ENCODE measurements at places on chromosomes 2 and 18.

- no peak for DNase-seq
Measured at GRCh38 chr2:213149294-213149875, 2.0 kb downstream of the IKZF2 start.

DNA sequence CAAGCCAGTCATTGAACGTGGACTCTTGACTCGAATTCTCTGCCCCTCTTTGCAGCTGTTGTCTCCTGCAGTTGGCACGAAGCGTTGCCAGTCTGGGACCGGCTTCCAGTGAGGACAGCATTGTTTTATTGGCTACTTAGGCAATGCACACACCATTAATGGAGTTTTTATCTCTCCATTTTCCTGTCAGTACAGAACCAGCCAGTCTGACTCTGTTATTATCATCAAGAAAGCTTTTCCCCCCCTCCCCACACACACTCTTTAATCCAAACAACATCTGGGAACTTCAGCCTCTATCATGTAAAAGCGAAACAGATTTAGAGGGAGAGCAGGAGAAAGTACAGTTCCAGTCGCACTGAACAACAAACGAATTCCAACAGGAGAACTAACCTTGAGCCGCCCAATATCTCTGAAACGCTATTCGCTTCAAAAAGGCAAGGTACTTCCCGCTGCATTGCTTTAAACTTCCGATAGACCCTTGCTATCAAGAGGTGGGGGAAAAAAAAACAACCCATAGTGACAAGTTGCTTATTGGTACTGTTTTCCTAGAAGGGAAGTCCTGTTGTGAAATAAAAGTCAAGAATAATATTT lies 38.2 kb downstream of the ACVR1 start:
- DNase-seq = no peak

- DNase-seq = no peak
Measured at GRCh38 chr18:35610089-35610488, 28.5 kb downstream of the GALNT1 start.

GRCh38 chr2:88342749-88343148 lies 109.7 kb downstream of the FOXI3 start:
- no peak for DNase-seq

- no peak for DNase-seq
Measured at GRCh38 chr2:229519655-229520430, 194.5 kb downstream of the DNER start.

GRCh38 chr2:118857677-118858484 lies 10.4 kb upstream of the EN1 start:
- no peak for DNase-seq

DNA sequence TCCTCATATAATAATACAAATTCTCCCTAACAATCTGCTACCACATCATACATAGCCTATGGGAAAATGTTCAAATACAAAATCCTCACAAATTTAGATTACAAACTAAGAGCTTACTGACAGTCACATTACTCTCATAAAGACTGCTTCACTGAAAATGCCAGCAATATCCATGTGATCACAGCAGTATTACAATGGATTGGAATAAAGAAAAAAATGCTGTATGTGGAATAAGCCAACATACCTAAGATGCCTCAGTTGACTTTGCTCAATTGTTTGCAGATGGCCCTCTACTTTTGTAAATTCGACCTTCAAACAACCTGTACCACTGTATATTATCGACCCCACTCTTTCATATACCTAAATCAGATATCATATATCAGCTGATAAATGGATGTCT lies 88.7 kb downstream of the DYM start:
- no peak for DNase-seq

DNA sequence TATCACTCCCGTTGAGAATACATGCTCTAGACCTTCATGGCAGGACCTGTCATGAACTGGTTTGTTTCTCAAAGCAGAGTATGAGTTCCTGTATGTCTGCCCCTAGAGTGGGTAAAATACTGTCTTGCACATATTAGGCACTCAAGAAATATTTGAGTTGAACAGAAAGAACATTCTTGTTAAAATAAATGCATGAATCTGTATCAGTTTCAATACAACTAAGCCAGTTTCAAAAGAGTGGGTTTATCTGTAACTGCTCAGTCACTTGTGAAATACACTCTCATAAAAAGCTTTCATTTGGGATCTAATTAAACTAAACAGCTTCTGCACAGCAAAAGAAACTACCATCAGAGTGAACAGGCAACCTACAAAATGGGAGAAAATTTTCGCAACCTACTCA lies 69.2 kb downstream of the RFTN2 start:
- DNase-seq = no peak

- no peak for DNase-seq
Measured at GRCh38 chr18:36158266-36158867, 28.7 kb downstream of the ELP2 start.

- DNase-seq = no peak
Measured at GRCh38 chr2:26483957-26484565, 6.1 kb upstream of the OTOF start.

DNA sequence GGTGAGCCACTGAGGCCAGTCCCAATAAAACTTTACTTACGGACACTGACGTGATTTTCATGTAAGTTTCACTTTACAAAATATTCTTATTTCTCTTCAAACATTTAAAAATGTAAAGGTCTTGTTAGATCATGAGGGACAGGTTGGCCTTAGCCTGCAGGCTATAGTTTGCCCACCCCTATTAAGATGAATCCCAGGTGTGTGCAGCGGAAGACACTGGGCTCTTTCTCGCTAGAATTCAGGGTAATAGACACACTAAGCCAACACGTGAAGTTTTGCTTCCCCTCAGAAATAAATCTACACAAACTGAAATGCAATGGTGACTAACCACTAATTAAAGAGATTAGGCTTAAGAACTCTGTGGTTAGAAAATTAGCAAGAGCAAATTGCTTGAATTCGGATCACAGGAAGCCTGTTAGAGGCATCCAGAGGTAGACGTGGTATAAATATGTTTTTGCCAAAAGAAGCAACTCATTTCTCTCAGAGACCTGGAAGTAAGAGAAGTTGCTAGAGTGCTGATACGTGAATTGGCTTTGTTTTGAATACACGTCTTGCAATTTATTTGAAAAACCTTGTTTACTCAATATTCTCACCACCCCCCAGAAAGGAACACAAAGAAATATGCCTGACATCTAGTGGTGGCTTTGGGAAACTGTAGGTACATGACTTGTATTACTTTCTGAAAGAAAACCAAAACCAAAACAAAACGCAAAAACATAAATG lies 151.6 kb downstream of the DTNB start:
- peak; percentile 26 for DNase-seq

DNA sequence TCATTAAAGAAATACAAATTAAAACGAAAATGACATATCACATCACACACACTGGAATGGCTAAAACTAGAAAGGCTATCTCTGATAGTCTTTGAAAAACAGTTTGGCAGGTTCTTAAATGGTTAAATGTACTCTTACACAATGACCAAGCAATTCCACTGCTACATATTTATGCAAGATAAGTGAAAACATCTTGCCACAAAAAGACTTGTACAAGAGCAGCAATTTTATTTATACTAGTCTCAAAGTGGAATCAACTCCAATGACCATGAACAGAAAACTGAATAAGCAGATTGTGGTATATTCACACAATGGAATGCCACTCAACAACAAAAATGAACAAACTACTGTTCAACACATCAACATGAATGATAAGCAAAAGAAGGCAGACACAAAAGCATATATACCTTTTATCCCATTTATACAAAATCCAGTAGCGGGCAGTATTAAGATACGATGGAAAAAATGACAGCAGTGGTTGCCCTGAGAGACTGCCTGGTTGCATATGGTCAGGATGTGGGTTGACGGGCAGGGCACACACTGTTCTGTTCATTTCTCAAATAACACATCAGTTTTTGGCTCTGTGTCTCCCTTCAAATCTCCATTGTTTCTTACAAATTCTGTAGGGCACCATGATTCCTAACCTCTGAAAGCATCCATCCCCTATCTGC lies 25.4 kb downstream of the SP100 start:
- DNase-seq = peak; percentile 48

- DNase-seq = no peak
Measured at GRCh38 chr2:23476786-23477185, 91.8 kb downstream of the KLHL29 start.

DNA sequence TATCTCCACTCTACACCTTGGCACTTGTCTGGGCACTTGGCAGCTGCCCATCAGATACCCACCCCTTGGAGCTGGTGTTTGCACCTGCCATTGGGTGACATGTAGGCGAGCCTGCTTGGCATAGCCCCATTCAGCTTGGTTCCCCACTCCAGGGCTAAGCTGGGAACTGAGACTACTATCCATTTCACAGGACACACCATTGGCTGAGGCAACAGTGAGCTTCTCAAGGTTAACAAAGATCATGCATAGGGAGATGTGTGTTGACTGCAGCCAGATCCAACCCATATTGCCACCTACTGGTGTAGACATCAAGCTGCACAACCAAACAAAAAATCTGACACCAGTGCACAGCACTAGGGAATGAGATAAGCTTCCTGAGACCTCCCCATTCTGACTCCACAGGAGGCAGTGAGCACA lies 1389.8 kb upstream of the TMEFF2 start:
- no peak for DNase-seq

- DNase-seq = no peak
Measured at GRCh38 chr2:237638176-237638575, 10.8 kb downstream of the LRRFIP1 start.

DNA sequence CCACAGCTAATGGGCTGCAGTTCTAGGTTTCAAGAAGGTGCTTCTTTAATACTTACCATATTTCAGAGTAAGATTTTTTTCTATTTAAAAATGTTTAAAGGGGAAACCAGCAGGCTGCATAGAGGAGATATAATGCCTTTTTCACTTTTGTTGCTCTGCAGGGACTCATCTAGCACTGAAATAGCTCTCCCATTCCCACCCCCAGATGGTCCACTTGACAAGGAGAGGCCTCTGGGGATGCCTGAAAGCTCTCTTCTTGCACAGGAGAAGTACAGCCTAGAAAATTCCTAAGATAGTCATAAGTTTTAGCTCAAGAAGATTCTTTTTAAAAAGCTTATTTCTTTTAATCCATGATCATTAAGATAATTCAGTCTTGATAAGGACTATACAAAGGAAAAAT lies 126.4 kb downstream of the CDH2 start:
- DNase-seq = no peak

- DNase-seq = no peak
Measured at GRCh38 chr2:42693013-42693615, 70.8 kb downstream of the OXER1 start.

GRCh38 chr18:10011751-10012150 lies 97.9 kb downstream of the VAPA start:
- no peak for DNase-seq

- DNase-seq = no peak
Measured at GRCh38 chr2:20049637-20050036, 1.8 kb downstream of the LAPTM4A start.

GRCh38 chr2:205868773-205869333 lies 186.6 kb downstream of the NRP2 start:
- peak; percentile 35 for DNase-seq

DNA sequence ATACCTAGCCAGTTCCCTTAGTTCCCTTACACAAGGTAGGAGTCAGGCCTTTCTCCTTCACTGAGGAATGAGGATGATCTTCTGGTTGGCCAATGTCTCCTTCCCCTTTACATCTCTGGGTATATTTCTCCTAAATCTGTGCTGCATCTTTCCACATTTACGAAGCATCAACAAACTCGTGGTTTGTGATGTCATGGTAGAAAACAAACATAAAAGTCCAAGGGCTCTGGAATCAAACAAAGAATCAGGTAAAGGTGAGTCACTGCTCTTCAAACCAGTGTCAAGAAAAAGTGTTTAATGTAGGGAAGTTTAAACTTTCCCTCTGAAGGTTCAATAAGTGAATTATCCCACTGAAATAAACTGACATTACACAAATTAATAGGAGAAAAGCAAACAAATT lies 122.9 kb downstream of the METTL8 start:
- DNase-seq = no peak

DNA sequence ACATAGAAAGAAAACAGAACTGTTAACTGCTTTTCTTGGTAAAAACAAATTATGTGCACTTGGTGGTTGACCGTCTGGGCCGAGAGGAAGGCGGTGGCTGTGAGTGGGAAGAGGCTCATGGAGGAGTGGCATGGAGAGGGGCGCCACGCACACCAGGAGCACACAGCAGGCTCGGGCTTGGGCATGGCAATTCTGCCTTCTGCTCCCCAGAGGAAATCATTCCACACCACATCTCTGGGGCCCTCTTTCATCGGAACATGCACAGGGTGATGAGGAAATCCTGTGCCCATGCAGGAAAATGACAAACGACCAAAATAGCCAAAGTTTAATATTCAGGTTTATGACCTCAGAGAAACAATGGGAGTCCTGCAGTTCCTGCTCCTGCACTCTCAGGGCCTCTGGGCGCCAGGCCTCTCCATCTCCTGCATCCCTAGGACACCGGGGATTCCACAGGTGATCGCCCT lies 26.4 kb downstream of the WDFY1 start:
- no peak for DNase-seq

DNA sequence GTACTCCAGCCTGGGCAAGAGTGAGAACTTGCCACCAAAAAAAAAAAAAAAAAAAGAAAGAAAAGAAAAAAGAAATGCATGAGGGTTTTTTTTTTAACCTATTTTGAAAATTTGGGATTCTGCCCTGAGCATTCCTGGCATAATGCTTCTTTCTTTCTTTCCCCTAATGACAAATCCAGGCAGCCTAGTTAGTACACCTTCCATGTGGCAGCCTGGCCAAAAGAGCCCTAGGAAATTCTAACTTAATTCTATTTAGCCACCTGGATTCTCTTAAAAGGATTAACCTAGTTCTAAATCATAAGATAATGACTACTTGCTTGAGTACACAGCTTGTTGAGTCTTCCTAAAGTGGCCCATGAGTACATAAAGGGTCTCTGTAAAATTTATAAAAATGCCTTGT lies 160.1 kb downstream of the THADA start:
- DNase-seq = no peak

- no peak for DNase-seq
Measured at GRCh38 chr2:79083597-79084251, 4.1 kb downstream of the REG1B start.

GRCh38 chr2:176500901-176501300 lies 231.7 kb downstream of the MTX2 start:
- DNase-seq = no peak

DNA sequence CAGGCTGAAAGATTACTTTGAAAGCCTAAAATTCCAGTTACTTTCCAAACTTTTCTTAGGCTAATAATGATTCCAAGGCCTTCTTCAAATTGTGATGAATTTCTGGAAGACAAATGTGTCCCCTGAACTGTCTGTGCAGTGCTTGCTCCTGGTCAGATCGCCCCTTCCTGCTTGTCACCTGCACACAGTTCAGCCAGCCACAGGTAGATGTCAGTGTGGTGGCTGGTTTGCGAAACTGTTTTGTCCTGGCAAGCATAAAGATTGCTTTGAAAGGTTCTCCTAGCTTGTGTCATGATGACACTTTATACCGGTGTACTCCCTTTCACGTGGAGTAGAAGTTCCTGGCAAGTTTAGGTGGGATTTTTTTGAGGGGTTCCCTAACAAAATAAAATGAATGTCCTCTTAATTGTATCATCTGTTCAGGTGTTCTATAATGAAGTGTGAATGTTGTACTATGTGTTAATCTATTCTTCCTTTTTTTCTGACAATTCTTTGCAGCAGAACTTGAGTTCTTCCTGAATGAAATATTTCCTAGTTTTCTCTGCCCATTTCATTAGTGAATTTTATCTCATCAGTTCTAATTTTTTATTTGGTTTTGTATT lies 298.8 kb downstream of the ZNF407 start:
- no peak for DNase-seq
